ENCODE measurements at places on chromosomes 16 and 17.
A peak's percentile ranks its signal among the peaks of the same experiment; 100 is the strongest.

DNA sequence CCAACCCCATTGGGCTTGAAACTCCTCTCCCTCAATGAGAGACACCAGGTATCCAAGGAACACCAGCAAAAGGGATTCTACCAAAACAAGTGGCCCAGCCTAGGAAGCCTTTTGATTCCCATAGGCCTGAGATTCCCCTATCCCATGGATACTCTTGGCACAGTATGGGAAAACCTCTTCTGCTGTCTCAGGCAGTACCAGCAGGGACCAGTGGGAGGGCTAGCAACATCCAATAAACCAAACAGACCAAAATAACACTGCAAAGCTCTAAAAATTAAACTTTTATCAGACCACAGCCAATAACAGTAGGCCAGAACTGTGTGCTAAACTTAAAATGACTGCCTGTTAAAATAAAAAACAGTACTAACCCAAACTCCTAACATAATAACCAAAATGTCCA, 153.9 kb upstream of the CES5A start:
- DNase-seq = no peak

DNA sequence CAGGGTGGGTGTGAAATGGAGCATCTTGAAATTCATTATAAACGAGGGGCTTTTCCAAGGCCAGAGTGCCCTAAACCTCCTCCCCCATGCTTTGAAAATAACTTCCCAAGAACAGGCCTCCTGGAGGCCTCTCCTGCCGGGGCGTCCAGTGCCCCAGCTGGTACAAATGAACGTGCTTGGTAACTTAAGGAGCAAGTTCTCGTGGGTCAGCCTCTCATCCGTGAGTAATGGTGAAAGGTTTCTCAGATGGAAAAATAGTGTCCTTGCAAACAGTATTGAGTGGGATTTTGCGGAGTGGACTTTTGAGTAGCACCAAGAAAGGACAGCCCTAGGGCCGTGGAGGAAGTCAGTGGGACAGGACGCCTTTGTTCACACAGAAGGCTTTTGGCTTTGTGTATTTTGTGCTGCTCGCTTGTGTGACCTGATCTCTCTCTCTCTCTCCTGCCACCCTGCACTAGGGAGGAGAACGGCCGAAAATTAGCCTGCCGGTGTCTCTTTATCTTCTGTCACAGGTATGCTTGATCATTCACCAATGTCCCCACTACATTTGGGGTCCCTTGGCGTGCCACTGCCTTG, 34.6 kb downstream of the CLEC16A start:
- DNase-seq = no peak

- no peak for DNase-seq
Measured at GRCh38 chr16:88376835-88377726, 5.7 kb upstream of the ZNF469 start.

DNA sequence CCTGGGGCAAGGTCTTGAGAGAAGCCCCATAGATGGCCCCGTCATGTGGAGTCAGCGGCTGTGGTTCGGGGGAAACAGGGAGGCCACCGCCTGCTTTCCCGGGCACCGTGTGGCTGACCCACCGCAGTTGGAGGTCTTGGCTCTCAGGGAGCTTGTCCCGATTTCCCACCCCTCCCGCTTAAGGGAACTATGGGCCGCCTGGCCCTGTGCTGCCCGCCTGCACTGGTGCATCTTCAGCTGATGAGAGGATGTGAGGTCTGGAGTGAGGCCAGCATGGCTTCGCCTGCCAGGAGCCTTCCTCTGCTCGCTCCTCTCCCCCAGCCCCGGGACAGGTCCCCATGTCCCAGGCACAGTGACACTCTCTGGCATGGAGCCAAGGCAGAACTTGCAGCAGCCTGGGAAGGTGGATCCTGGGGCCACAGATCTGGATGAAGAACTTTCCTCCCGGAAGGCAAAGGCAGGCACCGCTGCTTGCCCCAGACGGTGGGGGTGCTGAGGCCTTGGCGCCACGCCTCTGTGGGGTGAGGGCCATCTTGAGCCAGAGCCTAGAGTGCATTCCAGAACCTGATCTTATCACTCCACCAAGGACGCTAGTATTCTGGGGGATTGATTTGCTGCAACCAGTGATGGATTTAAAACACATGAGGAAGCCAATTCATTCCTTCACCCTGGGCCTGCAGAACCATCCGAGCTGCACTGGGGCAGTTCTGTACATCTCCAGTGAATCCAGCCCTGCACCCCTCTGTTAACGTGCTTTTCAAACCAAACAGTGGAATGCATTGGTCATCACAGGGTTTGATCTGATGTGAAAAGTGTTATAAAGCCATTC, 178.6 kb upstream of the TNRC6C start:
- peak; percentile 72 for DNase-seq

DNA sequence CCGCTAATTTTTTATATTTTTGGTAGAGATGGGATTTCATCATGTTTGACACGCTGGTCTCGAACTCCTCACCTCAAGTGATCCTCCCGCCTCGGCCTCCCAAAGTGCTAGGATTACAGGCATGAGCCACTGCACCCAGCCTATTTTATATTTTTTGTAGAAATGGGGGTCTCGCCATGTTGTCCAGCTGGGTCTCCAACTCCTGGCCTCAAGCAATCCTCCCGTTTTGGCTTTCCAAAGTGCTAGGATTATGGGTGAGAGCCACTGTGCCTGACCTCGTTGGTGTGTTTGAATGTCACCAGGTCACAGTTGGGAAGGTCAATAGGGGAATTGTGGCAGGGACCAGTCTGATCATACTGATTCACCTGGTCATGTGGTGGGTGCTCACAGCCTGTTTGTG, 56.7 kb upstream of the NKD1 start:
- DNase-seq = no peak

GRCh38 chr17:10198509-10199249, at the start of gene GAS7:
GAS7 (minus strand) TSS chr17:10198606.
- DNase-seq = peak; percentile 85

GRCh38 chr16:3734758-3735221, 17.5 kb upstream of the TRAP1 start:
- no peak for DNase-seq

DNA sequence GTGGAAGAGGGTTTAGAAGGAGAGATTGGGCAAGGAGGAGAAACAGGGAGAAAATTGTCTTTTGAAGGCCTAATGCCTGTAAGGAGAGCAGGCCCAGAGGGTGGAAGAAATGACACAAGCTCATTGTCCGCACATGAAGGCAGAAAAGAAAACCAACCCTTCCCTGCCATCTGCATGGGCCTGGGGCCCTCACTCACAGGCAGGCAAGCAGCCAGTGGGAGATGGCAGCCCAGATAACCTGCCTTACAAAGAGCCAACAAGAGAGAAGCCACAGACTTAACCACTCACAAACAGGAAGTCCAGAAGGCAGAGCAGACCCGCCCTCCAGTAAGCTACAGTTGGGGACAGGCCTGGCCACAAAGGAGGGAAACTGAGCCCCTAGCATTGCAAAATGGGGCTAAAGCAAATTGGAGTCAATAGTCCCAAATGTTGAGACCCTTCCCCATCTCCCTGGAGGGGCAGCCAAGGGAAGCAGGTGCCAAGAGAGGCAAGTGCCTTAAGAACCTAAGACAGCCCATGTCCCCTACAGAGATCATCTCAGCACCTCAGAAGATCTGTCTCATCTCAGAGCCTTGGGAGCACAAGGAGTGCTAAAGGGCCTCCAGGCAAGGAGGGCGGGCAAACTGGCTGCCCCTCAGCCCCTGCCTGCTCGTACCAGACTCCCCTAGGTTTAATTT, 7.3 kb upstream of the TSPOAP1 start:
- no peak for DNase-seq

Measured in lung (tissue), 17 donors.